DND-41 (cell line): ENCODE measurements at places on chromosomes 11 and 22.

GRCh38 chr11:69854713-69855112 is 35.5 kb upstream of the FGF3 start:
- no peak for DNase-seq
- peaks cover 6% of the 10 kb centered on the region for H3K27me3 ChIP-seq
- no peak overlapping the region for H3K4me3 ChIP-seq
- no peaks in the 10 kb centered on the region for H3K36me3 ChIP-seq

GRCh38 chr11:69943066-69943465 is 123.8 kb upstream of the FGF3 start:
- H3K36me3 ChIP-seq = no peaks in the 10 kb centered on the region
- H3K4me1 ChIP-seq = no peaks in the 10 kb centered on the region
- DNase-seq = no peak
- no peak overlapping the region for H3K27ac ChIP-seq
- H3K4me3 ChIP-seq = no peak overlapping the region

- no peaks in the 10 kb centered on the region for H3K4me1 ChIP-seq
- DNase-seq = no peak
- H3K36me3 ChIP-seq = no peaks in the 10 kb centered on the region
- H3K27ac ChIP-seq = no peak overlapping the region
Observed at GRCh38 chr11:122872046-122872445, 10.5 kb upstream of the JHY start.

DNA sequence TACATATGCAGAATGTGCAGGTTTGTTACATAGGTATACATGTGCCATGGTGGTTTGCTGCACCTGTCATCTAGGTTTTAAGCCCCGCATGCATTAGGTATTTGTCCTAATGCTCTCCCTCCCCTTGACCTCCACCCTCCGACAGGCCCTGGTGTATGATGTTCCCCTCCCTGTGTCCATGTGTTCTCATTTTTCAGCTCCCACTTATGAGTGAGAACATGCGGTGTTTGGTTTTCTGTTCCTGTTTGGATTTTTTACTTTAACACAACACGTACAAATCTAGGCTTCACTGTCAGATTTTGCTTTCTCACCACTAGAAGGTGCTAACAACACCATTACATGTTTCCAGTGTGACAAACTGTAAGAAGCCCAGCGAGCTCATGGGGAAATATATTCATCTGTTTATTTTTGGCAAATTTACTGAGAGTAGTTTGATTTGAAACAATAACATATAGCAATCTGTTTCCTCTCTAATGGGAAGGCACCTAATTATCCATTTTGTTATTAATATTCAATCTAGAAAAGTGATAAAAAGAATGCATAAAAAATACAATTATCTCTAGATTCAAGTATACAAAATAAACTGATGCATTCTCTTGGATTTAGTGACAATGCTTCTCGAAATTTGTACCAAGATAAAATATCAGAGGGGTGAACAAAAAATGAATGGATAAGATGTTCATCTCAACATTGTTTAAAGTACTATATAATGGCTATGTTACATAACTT is 23.2 kb upstream of the BIRC3 start:
- H3K36me3 ChIP-seq = no peaks in the 10 kb centered on the region
- no peak overlapping the region for H3K4me3 ChIP-seq
- DNase-seq = peak; percentile 17
- peaks cover 21% of the 10 kb centered on the region for H3K4me1 ChIP-seq

- H3K36me3 ChIP-seq = peaks cover 38% of the 10 kb centered on the region
- H3K27me3 ChIP-seq = no peaks in the 10 kb centered on the region
- peak overlapping the region; percentile 98 for H3K27ac ChIP-seq
- DNase-seq = peak; percentile 91
- peaks cover 80% of the 10 kb centered on the region for H3K4me1 ChIP-seq
Observed at GRCh38 chr22:46619240-46619829, 851 bp upstream of the GRAMD4 start.
